ENCODE measurements at places on chromosomes 16 and 17. TPM values are rescaled to one million over a fixed set of nuclear protein-coding genes. Genes with fewer than 3 reads are reported as not detected.

GRCh38 chr16:25073854-25074253 lies 37.7 kb upstream of the LCMT1 start:
- no peaks in the 10 kb centered on the region for H3K27me3 ChIP-seq
- H3K27ac ChIP-seq: no peak overlapping the region
- no peak overlapping the region for H3K4me3 ChIP-seq
- H3K36me3 ChIP-seq: no peaks in the 10 kb centered on the region
- no peak for DNase-seq

DNA sequence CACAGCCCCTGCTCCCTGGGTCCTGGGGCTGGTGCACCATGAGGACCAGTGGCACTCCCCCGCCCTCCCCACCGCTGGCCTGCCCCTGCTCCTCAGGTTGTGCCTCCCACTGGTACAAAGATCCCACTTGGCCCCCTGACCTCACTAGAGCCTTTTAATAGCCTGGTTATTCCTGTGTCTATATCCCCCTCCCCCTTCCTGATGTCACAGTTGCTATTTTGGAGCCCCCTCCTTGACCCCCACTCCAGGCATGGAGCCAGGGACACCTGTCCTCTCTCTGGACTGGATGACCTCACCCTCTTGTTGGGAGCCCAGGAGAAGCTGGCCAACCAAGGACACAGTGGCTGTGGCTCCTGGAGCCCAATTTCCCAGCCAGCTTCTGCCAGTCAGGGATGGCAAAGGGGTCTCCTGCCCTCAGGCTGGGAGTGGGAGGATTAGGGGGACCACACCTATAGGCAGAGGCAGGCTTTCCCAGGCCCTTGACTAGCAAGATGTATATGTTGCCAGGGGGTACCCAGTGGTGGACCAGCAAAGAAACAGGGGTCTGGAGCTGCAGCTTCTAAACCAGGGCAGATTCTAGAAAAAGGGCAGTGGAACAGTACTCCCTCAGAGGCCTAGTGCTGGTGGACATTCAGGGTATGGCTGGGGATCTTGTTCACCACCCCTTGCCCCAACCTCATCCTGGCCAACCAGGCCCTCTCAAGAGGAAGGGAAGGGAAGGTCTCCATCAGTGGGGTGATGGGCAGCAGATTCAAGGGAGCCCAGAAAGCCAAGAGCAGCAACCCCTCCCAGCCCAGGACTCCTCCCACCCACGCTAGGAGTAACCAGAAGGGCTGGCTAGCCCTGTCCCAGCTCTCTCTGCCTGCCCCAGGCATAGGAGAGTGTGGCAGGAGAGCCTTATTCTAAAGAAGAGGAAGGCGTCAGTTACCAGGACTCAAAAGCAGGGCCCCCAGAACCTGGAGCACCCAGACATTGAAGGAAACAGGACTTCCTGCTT lies 10.9 kb downstream of the HDAC5 start:
- H3K27ac ChIP-seq: no peak overlapping the region
- no peak for DNase-seq
- H3K4me3 ChIP-seq: no peak overlapping the region
- H3K27me3 ChIP-seq: no peaks in the 10 kb centered on the region

GRCh38 chr17:8021565-8022359 lies 17.1 kb upstream of the ALOX15B start:
- H3K36me3 ChIP-seq: no peaks in the 10 kb centered on the region
- no peak overlapping the region for H3K27ac ChIP-seq
- DNase-seq: no peak
- H3K4me3 ChIP-seq: no peak overlapping the region

DNA sequence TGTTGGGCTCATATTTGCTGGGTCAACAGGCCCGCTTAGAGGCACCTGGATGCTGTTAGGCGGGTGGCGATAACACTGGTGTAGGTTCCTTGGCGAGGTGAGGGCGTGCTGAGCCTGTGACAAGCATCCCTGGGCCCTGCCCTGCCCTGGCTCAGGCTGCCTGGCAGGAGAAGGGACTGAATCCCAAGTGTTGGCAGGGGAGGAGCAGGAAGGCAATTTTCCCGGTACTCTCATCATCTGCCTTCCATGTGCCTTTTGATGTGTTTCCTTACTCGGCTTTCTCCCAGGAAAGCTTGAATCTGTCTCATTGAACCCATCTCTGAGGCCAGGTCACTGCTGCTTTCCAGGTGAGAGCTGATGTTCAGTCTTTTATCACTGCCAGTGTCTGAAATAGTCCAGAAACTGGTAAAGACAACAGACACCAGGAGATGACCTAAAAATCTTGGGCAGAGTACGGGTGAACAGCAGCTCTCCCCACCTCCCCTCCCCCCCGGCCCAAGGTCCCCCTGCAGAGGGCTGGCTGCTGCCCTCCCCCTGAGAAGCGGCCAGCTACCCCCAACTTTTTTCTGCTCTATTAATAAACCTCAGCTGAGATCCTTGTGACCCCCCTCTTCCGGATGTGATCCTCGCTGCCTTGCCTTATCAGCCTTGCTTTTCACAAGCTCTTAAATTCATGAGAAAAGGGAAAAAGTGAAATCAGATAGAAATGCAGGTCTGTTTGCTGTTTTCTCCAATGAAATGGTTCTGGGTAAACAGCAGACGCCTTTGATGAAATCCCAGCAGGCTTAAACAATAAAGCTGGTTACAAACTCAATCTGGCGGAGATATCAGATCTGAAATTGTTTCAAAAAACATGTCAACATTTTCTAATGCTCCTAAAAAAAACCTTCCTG lies 29.0 kb downstream of the RTN4RL1 start:
- DNase-seq: no peak
- H3K4me3 ChIP-seq: no peak overlapping the region
- H3K36me3 ChIP-seq: no peaks in the 10 kb centered on the region
- peaks cover 26% of the 10 kb centered on the region for H3K4me1 ChIP-seq
- H3K27ac ChIP-seq: no peak overlapping the region

- no peak for DNase-seq
- H3K4me3 ChIP-seq: no peak overlapping the region
- no peaks in the 10 kb centered on the region for H3K27me3 ChIP-seq
- H3K27ac ChIP-seq: no peak overlapping the region
Measured at GRCh38 chr16:52408191-52408845, 138.6 kb downstream of the TOX3 start.

GRCh38 chr16:6265968-6266367 lies 1066.7 kb upstream of the RBFOX1 start:
- H3K36me3 ChIP-seq: no peaks in the 10 kb centered on the region
- H3K27ac ChIP-seq: no peak overlapping the region
- H3K27me3 ChIP-seq: no peaks in the 10 kb centered on the region
- H3K4me3 ChIP-seq: no peak overlapping the region
- no peak for DNase-seq

DNA sequence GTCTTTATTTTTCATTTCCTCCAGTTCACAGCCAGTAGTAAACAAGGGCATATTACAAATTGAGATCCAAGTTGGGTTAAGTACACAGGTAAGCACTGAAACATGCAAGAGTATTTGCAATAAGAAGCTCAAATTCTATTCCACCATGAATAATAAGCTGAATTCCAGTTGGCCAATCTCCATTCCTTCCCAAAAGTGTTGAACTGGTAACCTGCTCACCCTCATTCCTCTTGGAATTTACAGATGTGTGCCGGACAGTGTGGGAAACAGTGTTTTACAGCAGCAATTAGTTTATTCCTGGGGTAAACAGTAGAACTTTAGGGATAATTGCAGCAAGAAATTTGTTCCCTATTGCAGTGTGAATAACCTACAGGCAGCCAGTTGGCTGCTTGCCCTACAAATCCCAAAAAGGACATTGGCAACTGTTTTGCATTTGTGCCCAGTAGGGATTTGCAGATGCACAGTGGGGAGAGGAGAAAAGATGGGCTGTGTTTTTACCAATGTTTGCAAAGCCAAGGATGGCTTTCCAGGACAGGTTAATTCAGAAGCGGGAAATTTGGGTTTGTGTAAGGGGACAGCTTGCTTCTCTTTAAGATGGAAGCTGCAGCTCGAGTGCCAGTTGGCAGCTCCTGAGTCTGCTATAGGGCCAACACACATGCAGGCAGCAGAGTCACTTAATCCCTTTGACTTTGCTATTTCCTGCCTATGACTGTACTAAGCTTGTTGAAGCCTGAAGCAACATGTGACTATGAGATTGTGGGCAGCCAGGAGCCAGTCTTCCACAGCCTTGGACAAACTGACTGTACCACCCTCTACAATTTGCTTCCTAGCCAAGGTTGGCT lies 318.9 kb downstream of the MAP2K6 start:
- no peak for DNase-seq
- no peak overlapping the region for H3K4me3 ChIP-seq
- no peaks in the 10 kb centered on the region for H3K36me3 ChIP-seq
- H3K27me3 ChIP-seq: no peaks in the 10 kb centered on the region
- no peaks in the 10 kb centered on the region for H3K4me1 ChIP-seq

- no peaks in the 10 kb centered on the region for H3K4me1 ChIP-seq
- H3K27ac ChIP-seq: no peak overlapping the region
- DNase-seq: no peak
- no peaks in the 10 kb centered on the region for H3K36me3 ChIP-seq
- no peak overlapping the region for H3K4me3 ChIP-seq
Measured at GRCh38 chr17:50501054-50501453, 7.2 kb upstream of the MYCBPAP start.

DNA sequence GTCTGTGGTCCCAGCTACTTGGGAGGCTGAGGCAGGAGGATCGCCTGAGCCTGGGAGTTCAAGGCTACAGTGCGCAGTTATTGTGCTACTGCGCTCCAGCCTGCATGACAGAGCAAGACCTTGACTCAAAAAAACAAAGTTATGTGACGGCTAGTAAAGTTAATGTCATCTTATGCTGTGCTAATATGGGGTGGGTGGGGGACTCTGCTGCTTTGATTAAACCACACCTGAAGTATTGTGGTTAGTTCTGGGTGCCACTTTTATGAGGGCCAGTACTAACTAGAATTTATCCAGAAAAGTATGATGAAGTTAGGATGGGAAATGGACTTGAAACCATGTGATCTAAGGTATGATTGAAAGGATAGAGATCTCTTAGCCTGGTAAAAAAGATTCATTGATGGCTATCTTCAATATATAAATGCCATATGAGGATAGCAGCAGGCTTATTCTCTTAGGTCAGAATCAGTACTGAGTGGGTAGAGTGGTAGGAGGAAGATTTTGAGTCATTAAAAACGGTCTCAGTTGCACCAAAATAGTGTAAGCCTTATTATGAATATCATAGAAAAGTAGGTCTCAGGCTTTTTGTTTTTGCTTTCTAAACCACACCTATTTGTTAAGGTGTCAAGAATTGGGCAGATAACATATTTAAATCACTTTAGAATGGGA lies 5.6 kb downstream of the WSB1 start:
- H3K4me3 ChIP-seq: no peak overlapping the region
- no peaks in the 10 kb centered on the region for H3K27me3 ChIP-seq
- H3K36me3 ChIP-seq: no peaks in the 10 kb centered on the region
- peaks cover 24% of the 10 kb centered on the region for H3K4me1 ChIP-seq
- H3K27ac ChIP-seq: peak overlapping the region; percentile 0

DNA sequence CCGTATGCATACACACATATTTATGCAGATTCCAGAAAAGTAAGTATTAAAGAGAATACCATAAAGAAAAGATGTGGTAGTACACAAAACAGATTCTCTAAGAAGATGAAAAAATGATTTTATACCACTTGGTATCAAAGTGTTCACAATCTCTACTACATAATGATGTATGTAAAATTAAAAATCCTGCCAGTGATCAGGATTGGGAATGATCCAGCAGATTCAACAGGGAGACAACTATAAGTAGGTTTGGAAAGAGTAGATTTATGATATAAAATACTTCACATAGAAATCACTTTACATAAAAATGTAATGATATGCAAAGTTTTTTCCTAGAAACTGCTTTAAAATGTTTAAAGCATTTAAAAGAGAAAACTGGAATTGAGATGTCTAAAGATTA lies 447.0 kb downstream of the CNTNAP4 start:
- H3K36me3 ChIP-seq: no peaks in the 10 kb centered on the region
- no peak overlapping the region for H3K27ac ChIP-seq
- DNase-seq: no peak
- H3K4me1 ChIP-seq: no peaks in the 10 kb centered on the region
- no peaks in the 10 kb centered on the region for H3K27me3 ChIP-seq

GINS2 gene
- 8.5 TPM for total RNA-seq

MARF1 gene
- 86.1 TPM for total RNA-seq

CEP295NL gene
- 1.6 TPM for total RNA-seq

TBX21 gene
- total RNA-seq: 2.4 TPM
